ENCODE measurements at places on chromosomes 5 and 9.

- no peak for DNase-seq
Observed at GRCh38 chr5:122805481-122805880, 30.6 kb downstream of the SNX2 start.

- DNase-seq = peak; percentile 27
Observed at GRCh38 chr9:122099271-122099869, 6.3 kb upstream of the TTLL11 start.

GRCh38 chr9:127518091-127518856, 67.0 kb downstream of the LRSAM1 start:
- no peak for DNase-seq

DNA sequence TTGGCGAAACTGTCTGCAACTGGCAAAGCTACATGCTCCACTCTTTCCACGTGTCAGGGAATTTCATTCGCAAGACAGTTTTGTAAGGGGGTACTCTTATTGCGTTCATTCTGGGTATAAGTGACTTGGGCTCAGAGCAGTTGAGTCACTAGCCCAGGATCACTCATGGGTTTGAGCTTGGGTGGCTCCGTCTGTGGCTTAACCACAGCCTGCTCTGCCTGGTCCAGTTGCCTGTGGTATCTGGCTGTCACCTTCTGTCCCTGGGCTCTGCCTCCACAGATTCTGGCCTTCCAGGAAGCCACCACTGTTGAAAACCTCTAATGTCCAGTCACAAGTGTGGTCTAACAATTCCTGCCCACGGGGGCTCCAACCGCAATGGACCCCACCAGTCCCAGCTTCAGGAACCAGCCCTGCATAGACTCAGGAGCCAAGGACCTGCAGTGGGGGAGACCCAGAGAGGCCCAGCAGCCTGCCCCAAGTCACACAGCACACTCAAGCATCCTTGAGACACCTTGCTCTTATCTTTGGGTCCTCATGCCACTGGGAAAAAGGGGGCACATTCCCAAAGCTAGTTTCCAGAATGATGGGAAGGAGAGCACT, 10.4 kb downstream of the KIF12 start:
- DNase-seq = no peak

DNA sequence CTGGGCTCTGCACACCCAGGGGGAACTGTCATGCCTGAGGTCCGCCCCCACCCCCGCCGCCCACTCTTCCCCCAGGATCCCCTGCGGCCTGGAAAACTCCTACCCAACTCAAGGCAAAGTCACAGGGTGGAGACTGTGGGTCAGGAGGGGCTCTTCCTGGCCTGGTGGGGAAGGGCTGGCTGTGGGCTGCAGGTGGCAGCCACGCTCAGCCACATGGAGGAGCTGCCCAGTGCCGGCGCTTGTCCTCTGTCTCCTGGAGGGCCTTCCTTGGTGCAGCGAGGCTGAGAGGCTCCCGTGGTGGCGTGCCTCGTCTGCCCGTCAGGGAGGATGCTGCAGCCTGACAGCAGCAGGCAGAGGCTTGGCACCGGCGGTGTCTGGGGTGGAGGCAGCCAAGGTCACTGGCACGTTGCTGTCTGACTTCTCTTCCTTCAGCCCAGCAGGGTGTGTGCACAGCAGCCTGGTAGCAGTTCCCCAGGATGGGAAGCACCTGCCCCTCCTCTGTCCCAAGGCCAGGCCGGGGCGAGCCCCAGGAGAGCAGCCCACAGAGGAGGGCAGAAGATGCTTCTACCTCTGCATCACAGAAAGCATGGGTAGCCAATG, 78.1 kb downstream of the ADAMTS2 start:
- DNase-seq = no peak

DNA sequence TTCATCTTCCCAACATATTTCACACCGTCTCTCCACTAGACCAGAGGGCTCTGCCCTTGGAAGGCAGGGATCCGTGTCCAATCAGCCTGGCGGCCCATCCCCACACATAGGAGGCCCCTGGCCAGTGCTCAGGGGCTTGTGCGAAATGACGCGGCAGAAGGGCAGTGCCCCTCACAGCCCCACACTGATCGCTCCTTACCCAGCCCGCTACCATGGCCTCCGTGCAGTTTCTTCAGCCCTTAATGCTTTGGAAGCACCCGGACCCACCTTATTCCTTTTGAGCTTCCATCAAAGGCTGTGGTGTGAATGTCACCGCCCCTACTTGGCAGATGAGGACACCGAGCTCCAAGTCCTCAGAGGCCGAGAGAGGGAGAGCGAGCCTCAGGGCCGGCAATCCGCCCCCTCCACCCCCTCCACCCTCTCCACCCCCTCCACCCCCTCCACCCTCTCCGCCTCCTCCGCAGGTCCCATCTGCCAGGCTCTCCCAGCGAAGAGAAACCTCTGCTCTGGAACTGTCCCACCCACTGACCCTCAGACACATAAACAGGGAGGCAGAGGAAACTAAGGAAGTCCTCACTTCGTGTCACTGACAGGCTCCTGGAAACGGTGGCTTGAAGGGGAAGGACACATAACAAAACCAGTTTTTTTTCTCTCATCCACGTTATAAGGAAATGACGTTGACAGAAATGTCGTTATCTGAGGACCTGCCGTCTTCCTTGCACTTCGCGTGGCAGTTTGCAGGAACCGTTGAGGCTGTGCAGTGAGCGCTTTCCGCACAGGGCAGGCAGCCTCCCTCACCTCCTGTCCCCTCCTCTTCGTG, 13.9 kb downstream of the QSOX2 start:
- DNase-seq = no peak

DNA sequence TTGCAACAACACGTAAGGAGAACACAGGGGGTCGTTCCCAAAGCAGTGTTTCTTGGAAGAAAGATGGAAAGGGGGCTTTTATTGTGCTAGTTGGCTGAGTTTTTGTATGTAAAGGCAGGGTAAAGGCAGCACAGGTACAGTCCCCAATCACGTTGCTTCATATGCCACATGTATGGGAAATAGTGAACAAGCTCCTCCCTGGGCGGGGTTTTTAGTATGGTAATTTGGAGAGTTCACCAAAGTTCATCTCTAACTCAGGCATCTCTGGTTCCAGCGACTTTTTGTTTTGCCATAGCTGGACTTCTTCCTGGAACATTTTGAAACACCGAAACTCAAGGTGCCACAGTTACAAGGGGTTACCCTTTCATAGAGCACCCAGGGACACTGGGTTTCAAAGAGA, 133.9 kb downstream of the CAAP1 start:
- DNase-seq = no peak

- no peak for DNase-seq
Observed at GRCh38 chr9:136653323-136654079, 9.2 kb upstream of the EGFL7 start.

GRCh38 chr5:169094586-169095409, 206.1 kb downstream of the SLIT3 start:
- no peak for DNase-seq

GRCh38 chr5:29277642-29278041, 1915.8 kb upstream of the CDH6 start:
- no peak for DNase-seq

DNA sequence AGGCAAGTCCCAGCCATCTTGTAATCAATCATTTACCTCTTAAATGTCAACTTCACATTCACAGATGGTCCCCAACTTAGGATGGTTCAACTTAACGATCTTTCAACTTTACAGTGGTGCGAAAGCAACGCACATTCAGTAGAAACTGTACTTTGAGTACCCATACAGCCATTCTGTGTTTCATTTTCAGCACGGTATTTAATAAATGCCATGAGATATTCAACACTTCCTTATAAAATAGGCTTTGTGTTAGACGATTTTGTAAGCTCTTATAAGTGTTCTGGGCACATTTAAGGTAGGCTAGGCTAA, 47.1 kb upstream of the ANGPTL2 start:
- DNase-seq = no peak

DNA sequence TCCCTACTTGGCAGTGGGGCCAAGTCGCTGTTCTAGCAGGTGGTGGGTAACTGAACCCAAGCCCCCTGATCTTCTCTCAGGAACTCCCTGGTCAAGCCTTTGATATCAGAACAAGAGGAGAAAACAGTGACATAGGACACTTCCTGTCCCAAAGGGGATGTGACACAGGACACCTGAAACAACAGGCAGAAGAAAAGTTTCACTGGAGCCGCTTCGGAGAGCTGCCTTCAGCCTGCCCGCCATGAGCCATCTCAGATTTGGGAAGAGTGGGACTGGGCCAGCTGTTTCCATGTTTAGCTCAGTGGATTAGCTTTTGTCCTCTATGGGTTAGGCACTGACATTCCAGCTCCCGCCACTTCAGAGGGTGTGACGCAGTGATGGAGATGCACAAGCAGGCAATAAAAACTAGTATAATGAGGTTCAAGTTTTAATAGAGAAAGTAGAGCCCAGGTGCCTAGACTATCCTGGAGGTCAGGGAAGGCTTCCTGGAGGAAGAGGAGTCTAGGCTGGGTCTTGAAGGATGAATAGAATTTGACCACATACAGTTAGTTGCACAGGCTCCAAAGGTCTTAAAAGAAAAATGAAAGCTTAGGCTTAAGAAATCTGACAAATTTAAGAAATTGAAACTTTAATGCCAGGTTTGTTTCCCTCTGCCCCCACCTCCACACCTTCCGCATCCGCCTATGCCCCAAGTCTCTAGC, 104.1 kb upstream of the SPRY4 start:
- no peak for DNase-seq

GRCh38 chr9:108575276-108575675, 280.5 kb downstream of the ACTL7B start:
- DNase-seq = no peak

DNA sequence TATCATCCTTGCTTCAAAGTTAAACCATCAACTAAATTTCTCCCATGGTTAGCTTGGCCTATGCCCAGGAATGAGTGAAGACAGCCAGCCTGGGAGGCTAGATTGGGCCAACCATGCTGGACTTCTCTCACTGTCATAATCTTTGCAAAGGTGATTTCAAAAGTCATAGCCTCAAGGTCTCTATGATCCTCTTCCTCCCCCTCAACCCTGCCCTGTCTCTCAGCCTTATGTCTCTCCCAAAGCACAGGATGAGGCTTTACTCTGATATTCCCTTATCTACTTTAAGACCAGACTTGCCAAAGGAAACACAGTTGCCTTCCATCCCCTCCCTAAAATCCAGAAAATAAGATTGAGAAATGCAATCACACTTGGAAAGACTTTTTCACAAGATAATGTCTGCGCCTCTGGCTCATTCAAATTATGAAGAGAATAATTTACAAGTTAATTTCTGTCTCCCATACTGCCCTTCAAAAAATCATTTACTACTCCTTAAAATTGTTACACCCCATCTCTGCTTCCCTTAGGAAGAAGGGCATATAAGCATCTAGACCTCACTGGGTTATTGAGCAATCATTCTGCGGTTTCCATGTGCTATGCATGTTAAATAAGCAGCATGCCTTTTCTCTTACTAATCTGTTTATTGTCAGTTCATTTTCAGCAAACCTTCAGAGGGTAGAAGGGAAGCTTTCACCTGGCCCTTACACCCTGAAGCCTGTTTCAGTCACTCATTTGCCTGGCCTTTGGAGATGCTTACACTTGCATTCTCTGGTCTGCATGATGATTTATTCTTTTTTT, 113.8 kb upstream of the ANKRD55 start:
- DNase-seq = no peak

GRCh38 chr5:163529698-163530097, 24.3 kb downstream of the MAT2B start:
- DNase-seq = no peak

DNA sequence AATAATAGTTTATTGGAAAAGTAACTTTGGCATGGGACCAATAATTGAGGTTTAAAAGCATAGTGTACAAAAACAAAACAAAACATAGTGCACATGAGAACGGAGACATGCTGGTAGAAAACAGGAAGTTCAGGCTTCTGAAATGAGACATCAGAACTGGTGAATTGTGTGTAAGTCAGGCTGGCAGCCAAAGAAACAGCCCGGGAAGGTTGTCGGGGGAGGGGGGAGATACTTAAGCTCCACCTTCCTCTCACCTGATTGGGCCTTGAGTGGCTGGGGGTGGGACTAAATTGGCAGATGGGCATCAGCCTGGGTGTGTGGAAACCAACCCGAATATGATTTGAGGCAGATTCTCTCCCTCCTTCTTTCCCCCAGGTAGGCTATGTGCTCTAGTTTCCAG, 256.3 kb downstream of the SMARCA2 start:
- DNase-seq = no peak

DNA sequence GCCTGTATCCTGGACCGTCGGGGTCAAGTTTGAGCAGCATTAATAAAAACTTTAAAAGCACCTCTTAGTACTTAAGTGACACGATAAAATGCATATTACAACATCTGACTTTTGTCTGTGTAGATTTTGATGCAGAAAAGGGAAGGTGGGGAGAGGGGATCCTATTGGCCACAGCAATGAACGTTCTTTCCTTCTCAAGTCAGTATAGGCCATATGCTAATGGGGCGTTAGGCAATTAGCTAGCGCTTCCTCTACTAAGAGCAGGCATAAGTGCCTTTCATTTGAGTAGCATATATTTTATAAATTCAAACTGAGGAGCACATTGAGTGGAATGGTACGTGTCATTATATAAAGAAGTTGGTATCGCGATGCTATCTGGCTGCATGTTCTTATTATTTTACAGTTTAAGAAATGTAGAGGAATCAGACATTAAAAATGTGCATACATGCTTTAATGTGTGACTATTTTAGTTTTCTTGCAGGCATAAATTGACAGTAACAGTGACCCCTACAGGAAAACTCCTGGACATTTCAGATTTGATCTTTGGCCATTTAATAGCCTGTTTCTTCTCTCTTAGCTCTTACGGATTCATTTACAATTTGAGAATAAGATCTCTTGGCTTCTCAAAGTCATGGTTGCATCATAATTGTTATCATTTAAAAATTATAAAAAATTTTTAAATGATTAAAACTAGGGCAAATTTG, 1.1 kb upstream of the GNA14 start:
- no peak for DNase-seq

DNA sequence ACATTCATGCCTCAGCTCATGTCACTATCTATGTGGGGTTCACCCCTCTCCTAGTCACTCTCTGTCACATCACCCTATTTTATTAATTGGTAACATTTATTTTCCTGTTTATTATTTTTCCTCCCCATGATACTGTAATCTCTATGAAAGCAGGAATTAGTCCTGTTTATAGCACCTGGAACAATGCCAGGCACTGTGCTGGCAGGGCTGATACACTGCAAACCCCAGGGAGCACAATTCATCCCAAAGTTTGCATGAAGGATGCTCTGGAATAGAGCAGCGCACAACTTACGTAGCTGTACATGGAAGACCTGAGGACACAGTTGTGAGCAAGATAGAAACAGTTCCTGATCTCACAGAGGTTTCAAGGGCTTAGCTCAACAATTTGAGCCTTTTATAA, 103.2 kb downstream of the NSG2 start:
- no peak for DNase-seq

GRCh38 chr5:88824892-88825583, 57.9 kb downstream of the MEF2C start:
- no peak for DNase-seq

DNA sequence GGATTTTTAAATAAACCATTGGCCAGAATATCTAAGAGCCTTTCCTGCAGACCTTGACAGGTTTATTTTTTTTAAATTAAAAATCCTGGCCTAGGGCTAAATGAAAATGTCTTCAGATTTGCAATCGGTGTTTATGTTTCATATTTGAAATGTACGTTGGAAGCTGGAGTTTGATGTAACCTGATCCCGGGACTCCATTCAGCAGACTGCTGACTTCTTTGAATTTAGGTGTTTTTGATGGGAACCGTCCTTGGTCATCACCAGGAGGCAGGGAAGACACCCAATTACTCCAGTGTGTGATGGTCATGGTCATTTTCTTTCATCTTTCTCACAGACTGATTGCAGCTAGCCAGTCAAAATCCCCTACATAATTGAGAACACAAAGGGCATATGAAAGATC, 60.1 kb upstream of the BRINP1 start:
- no peak for DNase-seq

- no peak for DNase-seq
Observed at GRCh38 chr9:124783830-124784229, 6.9 kb downstream of the OLFML2A start.

- no peak for DNase-seq
Observed at GRCh38 chr5:113226116-113226736, 208.6 kb downstream of the TSSK1B start.

Measured in activated gamma-delta T cell (primary cell).